Endothelial cell (in vitro differentiated cells): ENCODE measurements at places on chromosomes 12 and 14. TPM values are rescaled to one million over a fixed set of nuclear protein-coding genes. Genes with fewer than 3 reads are reported as not detected.

Gene C1QL4
- not detected for total RNA-seq

Gene SOAT2
- total RNA-seq: not detected

DNA sequence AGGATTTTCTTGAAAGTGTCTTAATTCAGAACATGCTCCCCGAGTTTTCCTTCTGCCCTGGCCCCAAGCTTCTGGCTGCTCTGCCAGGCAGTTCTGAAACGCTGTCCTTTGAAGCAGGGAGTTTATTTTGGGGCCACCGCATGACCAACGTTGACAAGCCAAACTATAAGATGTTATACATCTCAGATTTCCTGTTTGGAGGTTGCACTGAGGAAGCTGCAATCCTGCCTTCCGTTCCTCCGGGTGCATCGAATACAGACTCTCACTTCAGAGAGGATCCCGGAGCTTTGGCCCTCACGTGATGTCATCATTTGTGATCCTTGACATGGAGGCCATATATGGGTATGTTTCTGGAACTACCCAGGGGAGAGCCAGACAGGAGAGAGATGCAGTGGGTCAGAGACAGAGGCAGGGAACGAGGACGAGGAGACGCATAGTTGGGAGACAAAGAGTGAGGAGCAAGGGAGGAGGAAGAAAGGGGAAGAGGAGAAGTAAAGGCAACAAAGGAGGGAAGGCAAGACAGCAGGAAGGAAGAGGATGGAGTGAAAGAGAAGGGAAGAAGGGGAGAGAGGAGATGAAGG lies at the start of gene ASB2:
ASB2 (minus strand) TSS at position 94 of the 581 bp plus-strand sequence. CDS start 12,031 bp downstream, outside the sequence.
- no peak for DNase-seq

- no peak for DNase-seq
Observed at GRCh38 chr12:102365365-102365764, 115.0 kb downstream of the IGF1 start.

Gene DEGS2
- not detected for total RNA-seq

Gene HHIPL1
- 15.1 TPM for total RNA-seq

DNA sequence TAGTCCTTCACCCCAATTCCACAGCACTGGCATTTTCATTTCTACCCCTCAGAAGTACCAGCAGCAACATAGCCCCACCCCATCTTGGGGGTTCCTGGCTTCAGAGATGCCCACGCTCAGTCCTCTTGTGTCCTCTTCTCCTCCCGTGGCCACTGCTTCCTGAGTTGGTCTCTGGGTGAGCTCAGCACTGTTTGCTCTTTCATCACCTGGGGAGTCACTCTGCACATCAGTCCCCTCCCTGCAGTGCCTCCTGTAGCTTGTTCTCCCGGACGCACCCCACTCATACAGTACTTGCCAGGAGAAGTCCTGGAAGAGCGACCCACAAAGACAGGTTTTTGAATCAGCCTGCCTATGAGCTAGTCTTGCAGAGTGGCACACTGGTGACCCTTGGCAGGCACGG lies 63.8 kb downstream of the GSC start:
- no peak for DNase-seq

DNA sequence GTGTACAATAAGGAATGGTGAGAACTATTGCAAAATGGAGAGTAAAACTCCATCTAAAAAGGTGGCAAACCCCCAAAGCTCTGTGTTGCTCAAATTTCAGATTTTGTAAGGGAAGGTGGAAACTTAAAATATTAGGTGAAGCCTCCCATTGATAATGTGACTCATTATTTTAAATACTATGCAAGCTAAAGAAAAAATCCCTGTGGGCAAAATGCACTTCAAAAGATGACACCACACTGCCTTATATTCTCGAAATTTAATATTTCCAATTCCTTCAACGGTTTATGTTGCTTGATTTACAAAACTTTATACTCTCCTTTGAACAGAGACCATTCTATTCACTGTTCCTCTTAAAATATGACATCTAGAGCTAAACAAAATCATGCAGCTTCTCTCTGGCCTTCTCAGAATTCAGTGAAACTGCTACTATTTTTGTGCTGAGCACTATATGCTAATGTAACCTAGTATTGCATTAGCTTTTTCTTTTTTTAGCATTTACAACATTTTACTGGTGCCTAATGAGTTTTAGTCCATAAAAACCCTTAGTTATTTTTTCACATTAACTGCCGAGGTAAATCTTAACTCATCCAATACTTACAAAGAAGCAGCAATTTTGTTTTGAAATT lies 297.7 kb downstream of the SYT1 start:
- no peak for DNase-seq

Gene OVCH1
- total RNA-seq: not detected

- DNase-seq: peak; percentile 21
Observed at GRCh38 chr12:106954462-106955376, 988 bp upstream of the TMEM263 start.

DNA sequence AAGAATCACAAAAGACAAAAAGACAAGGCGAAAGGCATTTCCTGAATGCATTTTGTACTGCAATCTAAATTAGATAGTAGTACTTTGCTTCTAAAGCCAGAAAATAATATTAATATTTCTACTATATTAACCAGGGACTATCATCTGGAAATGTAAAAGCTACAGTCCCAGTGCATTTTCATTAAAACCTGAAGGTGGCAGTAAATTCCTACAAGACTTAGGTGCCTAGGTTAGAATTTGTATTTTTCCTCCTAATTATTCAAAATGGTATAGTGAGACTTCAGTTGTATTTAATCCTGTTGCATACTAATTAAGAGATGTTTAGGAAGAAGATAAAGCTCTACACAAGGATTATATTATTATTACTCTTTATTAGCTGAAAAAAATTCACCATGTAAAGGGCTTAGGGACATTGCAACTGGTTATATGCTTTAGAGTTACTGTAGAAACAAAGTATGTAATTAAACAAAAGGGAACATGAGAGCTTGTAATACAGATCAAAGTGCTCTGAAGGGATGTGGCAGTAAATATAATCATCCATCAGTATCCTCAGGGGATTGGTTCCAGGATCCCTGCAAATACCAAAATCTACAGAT lies 53.6 kb downstream of the BRMS1L start:
- DNase-seq: no peak

DNA sequence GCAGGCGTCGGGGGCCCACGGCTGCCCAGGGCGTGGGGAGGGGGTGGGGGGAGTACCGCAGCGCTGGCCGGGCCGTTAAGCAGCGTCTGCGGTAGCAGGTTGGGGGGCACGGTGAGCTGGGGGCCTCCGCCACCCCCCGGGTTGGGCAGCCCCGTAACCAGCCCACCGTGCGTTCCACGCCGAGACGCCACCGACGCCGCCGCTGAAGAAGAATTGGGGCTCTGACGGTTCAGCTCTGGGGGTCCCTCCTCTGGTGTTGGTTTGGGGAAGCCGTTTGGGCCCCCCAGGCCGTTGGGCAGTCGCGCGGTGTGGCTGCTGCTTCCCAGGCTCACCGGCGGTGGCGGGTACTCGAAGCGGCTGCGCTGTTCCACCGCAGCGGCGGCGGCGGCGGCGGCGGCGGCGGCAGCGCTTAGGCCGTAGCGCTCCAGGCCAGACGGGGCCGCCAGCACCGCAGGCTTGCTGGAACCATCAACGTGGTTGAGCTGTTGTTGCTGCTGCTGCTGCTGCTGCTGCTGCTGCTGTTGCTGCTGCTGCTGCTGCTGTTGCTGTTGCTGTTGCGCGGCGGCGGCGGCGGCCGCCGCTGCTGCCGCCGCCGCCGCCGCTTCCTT lies 1.5 kb downstream of the IRF2BPL start:
- peak; percentile 51 for DNase-seq

Gene NOC4L
- total RNA-seq: 18.2 TPM

Gene CORO1C
- total RNA-seq: 380 TPM

Gene TAS2R20
- total RNA-seq: 1.7 TPM

Gene MMP19
- total RNA-seq: 0.15 TPM

GRCh38 chr14:46091819-46092218 lies 559.8 kb downstream of the RPL10L start:
- no peak for DNase-seq

DNA sequence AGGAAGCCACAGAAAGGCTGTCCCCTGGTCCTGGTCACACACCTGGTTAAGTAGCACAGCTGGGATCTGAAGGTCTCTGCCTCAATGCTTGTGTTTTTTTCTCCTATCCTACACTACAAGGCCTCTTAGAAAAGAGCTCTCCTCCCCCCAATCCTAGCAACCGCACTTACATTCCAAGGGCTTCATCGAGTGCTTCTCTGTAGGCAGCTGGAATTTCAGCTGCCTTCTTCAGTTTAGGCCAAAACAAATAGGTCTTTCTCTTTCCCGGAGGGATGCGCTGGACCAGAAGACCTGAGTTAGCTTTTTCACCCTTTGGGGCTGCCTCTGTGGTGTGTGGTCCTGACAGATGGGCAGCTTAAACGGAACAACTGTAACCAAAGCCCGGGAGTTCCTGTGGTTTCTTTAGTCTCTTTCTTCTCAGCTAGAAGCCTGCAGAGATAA lies 109.7 kb downstream of the GPATCH2L start:
- DNase-seq: no peak

Gene OTOGL
- total RNA-seq: 0.31 TPM

DNA sequence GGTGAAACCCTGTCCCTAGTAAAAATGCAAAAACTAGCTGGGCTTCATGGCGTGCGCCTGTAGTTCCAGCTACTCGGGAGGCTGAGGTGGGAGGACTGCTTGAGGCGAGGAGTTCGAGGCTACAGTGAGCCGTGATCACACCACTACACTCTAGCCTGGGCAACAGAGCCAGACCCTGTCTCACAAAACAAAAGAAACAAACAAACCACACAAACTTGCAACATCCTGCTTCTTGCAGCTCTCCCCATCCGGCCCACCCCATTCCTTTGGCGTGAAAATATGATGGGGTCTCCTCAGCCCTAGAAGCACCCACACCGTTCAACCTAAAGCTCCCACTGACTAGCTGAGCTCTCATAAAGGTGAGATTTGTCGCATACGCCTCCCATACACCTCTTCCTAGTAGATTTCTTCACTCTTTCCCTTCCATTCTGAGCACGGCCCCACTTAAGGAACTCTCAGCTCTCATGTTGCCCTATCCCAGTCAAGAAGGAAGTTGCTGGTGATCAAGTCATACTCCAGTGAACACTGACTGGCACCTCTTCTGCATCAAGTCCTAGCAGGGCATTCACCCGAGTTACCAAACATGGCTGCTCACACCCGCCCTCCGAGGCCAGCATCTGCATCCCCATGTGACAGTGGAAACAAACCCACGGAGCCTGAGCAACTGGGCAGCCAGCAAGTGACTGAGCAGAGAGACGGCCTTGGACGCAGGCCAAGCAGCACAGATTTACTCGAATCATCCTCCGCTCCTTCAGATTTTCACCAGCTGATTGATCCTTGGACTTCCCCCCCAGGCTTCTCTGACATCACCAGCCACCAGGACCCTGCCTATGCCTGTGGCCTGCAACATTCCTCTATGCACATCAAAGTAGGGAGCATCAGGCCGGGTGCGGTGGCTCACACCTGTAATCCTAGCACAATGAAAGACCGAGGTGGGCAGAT lies 18.9 kb upstream of the CD27 start:
- no peak for DNase-seq

Gene DHH
- 0.46 TPM for total RNA-seq

DNA sequence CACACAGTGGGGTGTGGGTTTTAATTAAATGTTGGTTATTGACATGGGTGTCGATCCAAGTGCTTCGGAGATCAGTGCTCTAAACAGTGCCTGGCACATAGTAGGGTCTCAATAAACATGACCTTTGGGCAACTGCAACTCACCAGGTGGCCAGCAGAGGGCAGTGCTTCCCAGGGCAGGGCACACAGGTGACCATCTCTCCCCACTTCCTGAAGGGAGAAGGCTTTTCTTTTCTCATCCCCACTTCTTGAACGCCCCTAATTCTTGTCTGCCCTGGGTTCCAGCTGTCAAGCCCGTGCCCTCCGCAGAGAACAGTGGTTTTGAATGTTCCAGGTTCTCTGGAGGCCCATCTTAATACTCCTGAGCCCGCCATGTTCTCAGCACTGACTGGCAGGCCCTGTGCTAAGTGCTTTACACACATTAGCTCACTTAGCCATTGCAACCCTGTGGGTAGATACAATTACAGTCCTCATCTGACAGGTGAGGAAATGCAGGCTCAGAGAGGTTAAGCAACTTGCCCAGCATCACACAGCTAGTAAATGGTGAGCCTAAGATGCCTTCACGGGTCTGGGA lies 16.3 kb downstream of the RAPGEF3 start:
- DNase-seq: peak; percentile 69

GRCh38 chr12:52494100-52494499 lies 1.0 kb upstream of the KRT6A start:
- DNase-seq: no peak

GRCh38 chr12:102232036-102232435 lies 34.4 kb upstream of the PMCH start:
- no peak for DNase-seq

GRCh38 chr12:9711664-9712063 lies 21.2 kb downstream of the CLECL1 start:
- no peak for DNase-seq

Gene TMEM30B
- 0.15 TPM for total RNA-seq

- no peak for DNase-seq
Observed at GRCh38 chr12:128531170-128531569, 264.2 kb downstream of the TMEM132C start.

GRCh38 chr12:44441155-44441554 lies 435.0 kb downstream of the NELL2 start:
- DNase-seq: no peak

DNA sequence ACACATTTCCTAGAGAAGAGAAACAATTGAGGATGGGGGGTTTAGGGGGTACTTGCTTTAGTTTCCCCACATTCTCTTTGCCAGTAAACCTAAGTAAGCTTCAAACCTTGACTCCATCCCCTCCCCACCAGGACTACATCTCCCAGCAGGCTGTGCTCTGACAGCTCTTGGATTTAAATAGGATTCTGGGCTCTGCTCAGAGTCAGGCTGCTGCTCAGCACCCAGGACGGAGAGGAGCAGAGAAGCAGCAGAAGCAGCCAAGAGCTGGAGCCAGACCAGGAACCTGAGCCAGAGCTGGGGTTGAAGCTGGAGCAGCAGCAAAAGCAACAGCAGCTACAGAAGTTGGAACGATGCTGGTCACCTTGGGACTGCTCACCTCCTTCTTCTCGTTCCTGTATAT lies 20.6 kb downstream of the RDH12 start:
- no peak for DNase-seq

DNA sequence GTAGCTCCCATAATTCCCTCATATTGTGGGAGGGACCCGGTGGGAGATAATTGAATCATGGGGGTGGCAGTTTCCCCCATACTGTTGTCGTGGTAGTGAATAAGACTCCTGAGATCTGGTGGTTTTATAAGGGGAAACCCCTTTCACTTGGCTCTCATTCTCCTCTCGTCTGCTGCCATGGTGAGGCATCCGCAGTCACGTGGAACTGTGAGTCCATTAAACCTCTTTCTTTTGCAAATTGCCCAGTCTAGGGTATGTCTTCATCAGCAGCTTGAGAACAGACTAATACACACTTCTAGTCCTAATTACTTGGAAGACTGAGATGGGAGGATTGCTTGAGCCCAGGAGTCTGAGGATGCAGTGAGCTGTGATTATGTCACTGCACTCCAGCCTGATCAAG lies 64.4 kb downstream of the TMX1 start:
- no peak for DNase-seq

Gene HOXC12
- total RNA-seq: 1.3 TPM

Gene ZDHHC22
- total RNA-seq: 12.0 TPM

- DNase-seq: no peak
Observed at GRCh38 chr12:131379738-131380137, 331.2 kb upstream of the SFSWAP start.

Gene PRIMA1
- total RNA-seq: 0.08 TPM

Gene PTCSC3
- total RNA-seq: not detected

GRCh38 chr12:59600171-59600570 lies 4.3 kb downstream of the SLC16A7 start:
- DNase-seq: no peak

- no peak for DNase-seq
Observed at GRCh38 chr14:65631040-65631439, 218.5 kb downstream of the FUT8 start.

- DNase-seq: no peak
Observed at GRCh38 chr12:26275313-26276131, 80.1 kb downstream of the SSPN start.

Gene CNTN1
- 0.46 TPM for total RNA-seq
